ENCODE measurements at places on chromosomes 7 and 10. TPM values are rescaled to one million over a fixed set of nuclear protein-coding genes. Genes with fewer than 3 reads are reported as not detected.
A peak's percentile ranks its signal among the peaks of the same experiment; 100 is the strongest.

DNA sequence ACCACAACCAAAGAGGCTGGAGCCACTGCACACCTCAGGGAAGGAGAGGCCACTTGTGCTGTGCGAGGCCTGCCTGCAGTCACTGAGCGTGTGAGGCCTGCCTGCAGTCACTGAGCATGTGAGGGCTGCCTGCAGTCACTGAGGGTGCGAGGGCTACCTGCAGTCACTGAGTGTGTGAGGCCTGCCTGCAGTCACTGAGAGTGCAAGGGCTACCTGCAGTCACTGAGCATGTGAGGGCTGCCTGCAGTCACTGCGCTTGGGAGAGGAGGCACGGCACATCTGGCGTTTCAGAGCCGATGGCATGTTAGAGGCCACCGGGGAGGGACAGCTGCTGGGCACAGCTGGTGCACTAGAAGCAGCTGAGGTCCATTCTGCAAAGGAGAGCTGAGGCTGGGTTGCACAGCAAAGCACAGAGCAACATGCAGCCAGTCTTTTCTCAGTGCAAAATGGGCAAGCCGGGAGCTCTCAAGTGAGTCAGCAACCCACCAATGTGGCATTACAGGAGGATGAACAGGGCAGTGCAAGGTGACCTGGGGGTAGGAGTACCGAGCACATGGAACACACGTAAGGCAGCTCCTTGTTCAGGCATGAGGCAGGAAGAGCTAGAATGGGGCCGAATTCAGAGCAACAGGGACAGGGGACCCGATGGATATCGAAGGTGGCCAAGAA is 540.1 kb downstream of the PTPRN2 start:
- DNase-seq = no peak

- DNase-seq = no peak
These were observed 20.9 kb downstream of the ENKUR start for GRCh38 chr10:24995072-24995471.

- DNase-seq = no peak
These were observed 76.7 kb downstream of the EZH2 start for GRCh38 chr7:148807436-148807835.

- DNase-seq = no peak
These were observed 10.2 kb downstream of the SCD start for GRCh38 chr10:100357059-100357858.

DNA sequence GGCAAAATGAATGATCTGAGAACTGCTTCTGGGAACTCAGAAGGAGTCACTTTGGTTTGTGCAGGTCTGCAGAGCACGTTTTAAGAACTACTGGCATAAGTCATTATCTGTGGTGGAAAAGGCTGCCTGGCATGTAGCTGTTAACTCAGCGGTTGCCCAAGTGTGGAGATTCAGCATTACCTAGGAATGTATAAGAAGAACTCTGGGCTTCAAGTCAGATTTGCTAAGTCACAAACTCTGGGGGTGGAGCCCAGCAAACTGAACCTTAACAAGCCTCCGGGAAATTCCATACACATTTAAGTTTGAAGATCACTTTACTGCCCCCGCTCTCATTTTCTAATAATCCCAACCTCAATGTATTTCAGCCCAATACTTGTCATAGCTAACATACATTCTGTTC is 31.1 kb downstream of the PLXDC2 start:
- no peak for DNase-seq

DNA sequence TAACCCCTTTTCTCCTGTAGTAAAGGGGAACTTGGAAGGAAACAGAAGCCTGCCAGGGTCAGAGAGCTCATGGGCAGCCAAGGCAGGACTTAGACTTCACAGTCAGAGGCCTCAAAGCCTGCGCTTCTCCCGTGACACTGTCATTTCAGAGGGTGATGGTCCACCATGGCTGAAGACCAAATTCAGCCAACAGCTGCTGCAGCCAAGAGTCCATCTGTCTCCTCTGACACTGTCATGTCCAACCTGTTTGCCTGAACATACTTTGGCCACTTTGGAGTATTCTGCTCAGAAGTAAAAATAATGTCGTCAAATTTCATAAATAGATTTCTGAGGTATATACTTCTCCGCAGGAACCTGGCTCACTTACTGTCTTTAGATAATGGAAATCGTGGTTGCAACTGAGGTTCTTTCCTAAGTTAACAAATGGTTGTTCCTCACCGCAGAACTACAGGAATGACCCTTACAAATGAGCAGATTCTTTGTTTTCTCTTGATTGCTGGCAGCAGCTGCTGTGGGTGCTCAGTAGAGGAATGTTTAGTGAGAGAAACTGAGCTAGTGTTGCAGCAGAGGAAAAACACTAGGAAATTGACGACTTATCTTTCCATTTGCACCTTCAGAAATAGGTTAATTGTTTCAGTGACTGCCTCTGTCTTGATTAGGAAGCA is 626.5 kb downstream of the SDK1 start:
- DNase-seq = no peak

DNA sequence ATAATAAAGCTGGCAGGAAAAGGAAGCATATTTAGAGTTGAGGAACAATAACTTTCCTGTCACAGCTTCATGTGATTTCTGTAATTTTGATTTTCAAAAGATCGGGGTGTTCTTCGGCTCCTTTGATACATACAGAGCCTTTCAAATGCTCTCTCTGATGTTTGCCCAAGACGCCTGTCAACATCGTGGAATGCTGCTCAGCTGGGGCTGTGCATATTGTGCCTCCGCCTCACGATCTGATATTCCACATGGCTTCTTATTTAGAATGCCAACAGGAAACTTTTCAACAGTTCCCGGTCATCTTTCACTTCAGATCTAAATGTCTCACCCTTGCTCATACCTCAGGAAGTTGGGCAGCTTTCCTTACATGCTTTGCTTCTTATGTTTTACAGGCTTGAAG is 7.3 kb downstream of the NPY start:
- no peak for DNase-seq

DNA sequence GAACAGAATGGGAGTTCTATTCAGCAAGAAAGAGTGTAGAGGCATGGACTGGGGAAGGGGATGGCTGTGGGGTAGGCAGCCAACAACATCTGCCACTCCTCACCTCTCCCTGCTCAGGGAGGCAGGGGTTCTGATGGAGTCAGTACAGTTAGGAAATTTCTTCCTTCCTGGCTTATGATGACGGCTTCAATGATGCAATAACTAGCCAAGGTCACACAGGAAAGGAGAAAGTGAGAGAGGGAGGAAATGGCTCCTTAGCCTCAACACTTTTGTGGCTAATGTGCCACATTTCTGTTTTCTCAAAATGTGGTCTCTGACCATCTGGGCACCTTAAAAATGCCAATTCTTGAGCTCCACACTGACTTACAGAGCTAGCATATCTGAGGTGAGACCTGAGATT is 79.3 kb upstream of the PDZD8 start:
- no peak for DNase-seq

DNA sequence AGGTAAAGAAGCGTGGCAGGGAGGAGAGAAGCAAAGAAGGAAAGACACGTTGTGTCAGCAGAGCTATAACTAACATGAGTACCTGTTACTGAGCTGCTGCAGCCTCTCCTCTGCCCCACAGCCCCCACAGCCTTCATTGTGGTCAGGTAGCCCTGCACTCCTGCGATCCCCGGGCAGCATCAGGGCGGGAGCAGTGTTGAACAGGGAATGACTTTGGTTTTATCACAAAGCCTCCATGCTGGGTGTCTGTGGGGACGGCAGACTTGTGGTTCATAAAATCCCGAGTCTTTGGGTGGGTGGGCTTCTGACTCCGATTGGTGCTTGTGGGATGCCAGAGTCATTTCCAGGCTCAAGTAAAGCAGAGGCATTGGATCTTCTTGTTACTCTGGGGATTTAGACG is 14.8 kb upstream of the PRKAG2 start:
- no peak for DNase-seq

DNA sequence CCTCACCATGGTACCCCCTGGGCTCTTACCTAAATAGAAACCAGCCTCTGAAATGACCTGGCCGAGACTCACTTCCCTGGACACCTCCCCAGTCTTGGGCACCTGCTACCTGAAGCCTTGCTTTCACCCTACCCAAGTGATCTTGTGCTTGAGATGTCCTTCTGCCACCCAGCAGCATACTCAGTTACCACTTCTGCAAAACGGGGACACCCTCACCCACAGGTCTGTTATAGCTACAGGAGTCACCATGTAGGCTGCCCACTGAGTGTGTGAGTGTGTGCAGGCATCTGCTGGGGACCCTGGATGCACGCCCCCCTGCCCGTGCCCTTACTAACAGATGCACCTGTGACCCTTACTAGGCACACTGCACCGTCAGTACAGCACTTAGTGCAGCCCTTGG is 94.8 kb upstream of the PPIF start:
- no peak for DNase-seq

- peak; percentile 93 for DNase-seq
These were observed 514.8 kb downstream of the DNAJB6 start for GRCh38 chr7:157851501-157852067.

DNA sequence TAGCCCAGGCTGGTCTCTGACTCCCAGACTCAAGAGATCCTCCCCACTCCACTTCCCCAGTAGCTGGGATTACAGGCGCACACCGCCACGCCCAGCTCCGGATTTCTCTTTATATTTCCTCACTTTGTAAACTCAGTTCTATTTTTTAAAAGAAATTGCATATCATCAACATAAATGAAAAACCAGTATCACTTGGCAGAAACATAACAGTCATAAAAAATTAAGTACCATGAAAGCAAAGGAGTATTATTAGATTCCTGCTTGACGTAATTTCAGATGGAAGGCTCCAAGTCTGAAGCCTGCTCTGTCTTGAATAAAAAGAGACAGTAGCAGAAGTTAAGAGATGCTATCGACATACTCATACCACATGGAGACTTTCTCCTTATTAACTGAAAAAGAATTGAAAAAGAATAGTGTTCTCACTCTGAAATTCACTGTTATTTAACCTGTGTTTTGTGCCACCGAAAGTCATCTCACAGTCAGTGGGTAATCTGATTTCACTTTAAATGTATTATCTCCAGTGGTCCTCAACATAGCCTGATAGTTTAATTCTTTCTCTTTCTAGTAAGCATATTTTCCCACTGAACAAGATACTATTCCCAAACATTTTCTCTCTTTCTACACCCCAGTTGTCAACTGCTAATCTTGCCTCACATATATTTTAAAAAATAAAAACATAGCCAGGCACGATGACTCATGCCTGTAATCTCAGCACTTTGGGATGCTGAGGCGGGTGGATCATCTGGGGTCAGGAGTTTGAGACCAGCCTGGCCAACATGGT is 40.3 kb upstream of the ADRB1 start:
- DNase-seq = no peak

- no peak for DNase-seq
These were observed 30.2 kb downstream of the DHTKD1 start for GRCh38 chr10:12098966-12099365.

- DNase-seq = peak; percentile 41
These were observed 40.1 kb downstream of the IQUB start for GRCh38 chr7:123494193-123494796.

GRCh38 chr10:118118716-118119115 is 72.0 kb upstream of the RAB11FIP2 start:
- DNase-seq = no peak

DNA sequence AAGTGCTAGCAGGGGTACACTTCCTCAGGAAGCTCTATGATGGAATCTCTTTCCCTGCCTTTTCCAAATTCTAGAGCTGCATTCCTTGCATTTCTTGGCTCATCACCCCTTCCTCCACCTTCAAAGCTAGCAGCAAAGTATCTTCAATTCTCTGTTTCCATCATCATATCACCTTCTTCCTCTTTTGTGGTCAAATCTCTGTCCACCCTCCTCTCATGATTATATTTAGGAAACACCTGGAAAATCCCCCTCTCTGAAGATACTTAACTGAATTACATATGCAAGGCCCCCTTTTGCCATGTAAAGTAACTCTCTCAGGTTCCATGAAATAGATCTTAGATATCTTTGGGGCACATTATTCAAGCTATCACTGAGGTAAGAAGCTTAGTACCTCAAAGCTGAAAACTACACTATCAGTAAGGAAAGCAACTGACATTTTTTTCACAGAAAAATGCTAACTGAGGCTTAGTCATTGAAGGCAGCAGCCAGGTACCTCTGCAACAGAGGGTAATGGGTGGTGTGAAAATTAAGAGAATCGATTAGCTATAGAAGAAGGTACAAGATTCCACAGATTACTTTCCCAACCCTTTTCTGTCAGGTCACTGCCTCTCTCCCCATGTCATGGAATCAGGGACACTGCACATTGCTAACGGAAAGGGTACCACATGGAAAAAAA is 197.3 kb downstream of the MACC1 start:
- DNase-seq = no peak

- no peak for DNase-seq
These were observed 181.2 kb upstream of the NOBOX start for GRCh38 chr7:144584726-144585125.

DNA sequence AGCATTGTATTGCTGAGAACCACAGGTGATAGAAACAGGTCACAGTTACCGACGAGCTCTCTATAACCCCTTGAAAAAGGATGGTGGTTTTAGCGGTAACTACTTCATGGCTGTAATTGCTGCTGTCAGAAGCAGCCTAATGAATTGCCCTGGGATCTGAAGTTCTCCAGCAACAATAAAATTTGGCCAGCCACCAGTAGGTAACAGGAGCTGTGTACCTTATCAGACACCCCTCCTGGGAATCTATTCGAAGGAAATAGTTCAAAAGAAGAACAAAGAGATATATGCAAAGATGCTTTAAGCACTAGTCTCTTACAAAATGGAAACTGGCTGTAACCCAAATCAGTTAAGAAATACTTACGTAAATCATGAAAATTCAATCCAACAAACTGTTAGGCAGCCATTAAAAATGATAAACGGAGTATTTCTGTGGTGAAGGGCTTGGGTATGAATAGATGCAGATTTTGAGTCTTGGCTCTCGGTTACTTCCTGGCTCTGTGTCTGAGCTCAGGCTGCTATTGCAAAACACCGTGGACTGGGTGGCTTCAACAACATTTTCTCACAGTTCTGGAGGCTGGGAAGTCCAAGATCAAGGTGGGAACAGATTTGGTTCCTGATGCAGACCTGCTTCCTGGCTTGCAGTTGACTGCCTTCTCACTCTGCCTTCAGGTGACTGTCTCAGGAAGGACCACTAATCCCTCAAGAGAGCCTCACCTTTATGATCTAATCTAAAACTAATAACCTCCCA is 1.6 kb downstream of the MSRB2 start:
- peak; percentile 11 for DNase-seq

- DNase-seq = no peak
These were observed 64.9 kb downstream of the ZNF37A start for GRCh38 chr10:38159004-38159403.

Gene FXYD4
- not detected for total RNA-seq

Gene MEIG1
- 0.81 TPM for total RNA-seq

Gene PDE6C
- not detected for total RNA-seq

Gene AKR1C8
- not detected for total RNA-seq

Gene TMEM236
- 0.02 TPM for total RNA-seq

Gene LIPA
- total RNA-seq = 22.1 TPM

Gene TRIM50
- not detected for total RNA-seq

Gene COL13A1
- not detected for total RNA-seq

Gene NUTM2B
- not detected for total RNA-seq
